ENCODE measurements at places on chromosomes 7 and 10.
A peak's percentile ranks its signal among the peaks of the same experiment; 100 is the strongest.

DNA sequence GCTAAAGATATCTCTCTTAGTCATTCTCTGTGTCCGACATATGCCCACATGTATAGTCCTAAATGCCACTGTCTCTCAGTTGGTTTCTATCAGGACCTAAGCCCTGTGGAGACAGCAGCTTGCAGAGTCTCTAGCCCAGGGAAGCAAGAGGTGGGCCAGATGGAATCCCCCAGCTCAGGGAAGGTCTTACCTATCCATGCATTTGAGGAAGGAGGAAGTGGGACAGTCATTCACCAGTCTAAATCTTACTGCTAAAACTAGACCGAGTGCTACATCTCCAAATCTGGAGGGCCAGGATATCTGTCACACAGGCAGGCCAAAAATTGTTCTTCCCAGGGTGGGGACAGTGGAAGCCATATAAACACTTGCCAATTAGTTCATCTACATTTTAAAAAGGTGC is 26.4 kb upstream of the HERPUD2 start:
- no peak for DNase-seq

DNA sequence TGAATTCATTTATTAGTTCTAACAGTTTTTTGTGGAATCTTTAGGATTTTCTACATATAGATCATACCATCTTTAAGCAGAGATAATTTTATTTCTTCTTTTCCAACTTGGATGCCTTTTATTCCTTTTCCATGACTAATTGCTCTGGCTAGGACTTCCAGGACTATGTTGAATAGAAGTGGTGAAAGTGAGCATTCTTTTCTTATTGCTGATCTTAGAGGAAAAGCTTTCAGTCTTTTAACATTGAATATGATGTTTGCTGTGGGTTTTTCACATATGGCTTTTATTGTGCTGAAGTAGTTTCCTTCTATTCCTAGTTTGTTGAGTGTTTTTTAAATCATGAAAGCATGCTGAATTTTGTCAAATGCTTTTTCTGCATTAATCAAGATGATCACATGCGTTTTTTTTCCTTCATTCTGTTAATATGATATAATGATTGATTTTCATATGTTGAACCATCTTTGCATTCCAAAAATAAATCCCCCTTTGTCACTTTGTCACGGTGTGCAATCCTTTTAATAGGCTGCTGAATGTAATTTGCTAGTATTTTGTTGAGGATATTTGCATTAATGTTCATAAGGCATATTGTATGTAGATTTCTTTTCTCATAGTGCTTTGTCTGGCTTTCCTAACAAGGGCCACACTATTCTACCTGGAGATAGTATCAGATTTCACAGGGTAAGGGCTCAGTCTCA is 92.9 kb downstream of the ZNF467 start:
- DNase-seq, result no peak

- no peak for DNase-seq
Observed at GRCh38 chr7:78879206-78879605, 574.3 kb downstream of the MAGI2 start.

GRCh38 chr7:100472121-100472851 is 6.7 kb downstream of the TSC22D4 start:
- DNase-seq, result no peak

DNA sequence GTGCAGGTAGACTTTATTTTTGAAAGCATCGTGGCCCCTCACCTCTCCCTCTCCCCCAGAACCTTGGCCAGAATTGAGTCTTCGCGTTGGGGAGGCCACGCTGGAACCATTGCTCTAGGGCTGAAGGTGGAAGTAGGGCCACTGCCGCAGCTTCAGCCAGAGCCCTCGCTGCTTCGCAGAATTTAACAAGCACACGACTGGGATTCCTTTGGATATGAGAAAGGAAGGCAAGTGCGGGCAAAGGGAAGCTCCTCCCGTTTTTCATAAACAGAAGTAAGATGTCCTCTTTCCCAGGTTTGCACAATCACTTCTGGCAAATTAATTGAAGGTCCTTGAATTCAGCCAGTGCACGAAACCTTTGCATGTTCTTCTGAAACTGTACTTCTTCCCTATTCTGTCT is 168.1 kb downstream of the CCDC3 start:
- DNase-seq, result no peak

DNA sequence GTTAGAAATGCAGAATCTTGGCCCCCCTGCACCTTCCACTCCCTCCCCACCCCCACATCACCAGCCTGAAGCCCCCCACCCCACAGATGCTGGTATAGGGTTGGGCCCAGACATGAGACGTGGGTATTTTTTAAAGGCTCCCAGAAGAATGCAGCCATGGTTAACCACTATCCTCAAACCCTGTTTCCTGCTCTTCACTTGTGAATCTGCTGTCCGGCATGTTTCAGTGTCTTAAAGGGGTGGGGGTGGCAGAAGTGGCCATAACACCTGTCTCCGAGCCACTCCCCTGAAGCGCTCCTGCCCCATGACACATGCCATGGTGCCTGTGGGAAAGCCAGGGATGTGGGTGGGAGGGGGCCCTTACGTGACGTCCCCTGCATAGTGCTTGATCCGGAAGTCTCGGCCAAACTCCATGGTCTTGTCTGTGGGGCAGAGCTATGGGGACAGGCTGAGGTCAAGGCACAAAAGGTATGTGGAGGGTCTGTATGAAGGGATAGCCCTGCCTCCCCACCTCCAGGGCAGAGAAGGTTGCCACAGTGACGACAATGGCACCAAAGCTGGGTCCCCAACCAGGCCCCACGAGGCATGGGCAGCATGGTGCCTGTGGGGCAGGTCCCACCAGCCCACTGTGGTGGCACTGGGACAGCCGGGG is 9.6 kb downstream of the MYO1G start:
- DNase-seq, result no peak

GRCh38 chr10:123241391-123242141 is 87.4 kb downstream of the BUB3 start:
- DNase-seq, result peak; percentile 6

DNA sequence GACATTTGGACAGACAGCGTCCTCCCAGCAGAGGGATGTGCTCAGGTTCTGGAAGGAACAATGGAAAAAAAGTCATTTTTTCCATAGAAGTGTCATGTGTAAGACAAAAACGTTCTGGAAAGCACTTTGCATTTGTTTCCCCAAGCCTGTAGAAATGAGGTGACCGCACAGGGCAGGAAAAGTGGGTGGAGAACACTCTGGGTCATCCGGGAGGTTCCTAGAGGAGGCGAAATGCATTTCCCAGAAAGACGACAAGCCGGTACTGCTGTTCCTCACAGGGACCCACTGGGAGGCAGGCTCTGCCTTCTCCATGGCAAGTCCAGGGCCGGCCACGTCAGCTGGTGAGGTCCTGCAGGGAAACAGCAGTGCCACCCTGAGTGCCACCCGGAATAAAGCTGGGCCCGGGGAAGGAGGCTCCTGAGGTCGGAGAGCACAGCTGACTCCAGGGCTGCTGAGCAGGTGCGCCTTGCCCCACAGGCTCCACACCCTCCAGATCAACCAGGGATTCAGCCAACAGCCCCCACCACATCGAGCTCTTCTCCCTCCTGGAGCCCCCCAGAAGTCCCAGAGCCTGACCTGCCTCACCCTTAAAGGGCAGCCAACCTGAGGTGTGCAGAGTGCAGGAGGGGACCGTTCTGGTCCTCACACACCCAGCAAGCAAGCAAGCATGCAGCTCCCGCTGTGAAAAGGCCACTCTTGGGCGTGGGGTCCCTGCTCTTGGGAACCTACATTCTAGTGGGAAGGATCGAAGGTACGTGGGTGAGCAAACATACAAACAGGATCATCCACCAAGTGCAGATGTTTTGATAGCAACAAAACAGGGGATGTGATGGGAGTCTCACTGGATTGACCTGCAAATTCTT is 28.8 kb upstream of the INPP5A start:
- no peak for DNase-seq

- no peak for DNase-seq
Observed at GRCh38 chr7:17611611-17612010, 313.2 kb downstream of the AHR start.

DNA sequence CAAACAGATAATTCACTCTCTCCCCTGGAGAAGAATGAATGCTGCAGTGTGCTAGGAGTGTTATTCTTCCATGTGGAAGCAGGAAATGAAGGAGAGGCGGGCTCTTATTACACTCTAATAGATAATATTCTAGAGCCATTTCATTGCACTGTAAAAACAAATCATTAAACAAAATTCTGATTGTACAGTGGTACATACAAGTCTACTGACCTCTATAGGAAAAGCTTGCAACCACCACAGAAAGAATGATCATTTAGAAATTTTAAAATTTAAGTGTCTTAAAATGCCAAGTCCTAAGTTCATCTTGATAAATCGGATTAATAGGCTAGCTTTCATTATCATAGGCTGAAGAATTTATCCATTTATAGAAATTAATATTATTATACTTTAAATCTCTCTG is 960.3 kb upstream of the LRRN3 start:
- DNase-seq, result no peak

GRCh38 chr7:92402920-92403759 is 44.1 kb upstream of the GATAD1 start:
- no peak for DNase-seq

GRCh38 chr7:21704359-21704758 is 161.5 kb downstream of the DNAH11 start:
- no peak for DNase-seq

GRCh38 chr10:86962136-86962980 is 4.0 kb downstream of the SNCG start:
- DNase-seq, result no peak

DNA sequence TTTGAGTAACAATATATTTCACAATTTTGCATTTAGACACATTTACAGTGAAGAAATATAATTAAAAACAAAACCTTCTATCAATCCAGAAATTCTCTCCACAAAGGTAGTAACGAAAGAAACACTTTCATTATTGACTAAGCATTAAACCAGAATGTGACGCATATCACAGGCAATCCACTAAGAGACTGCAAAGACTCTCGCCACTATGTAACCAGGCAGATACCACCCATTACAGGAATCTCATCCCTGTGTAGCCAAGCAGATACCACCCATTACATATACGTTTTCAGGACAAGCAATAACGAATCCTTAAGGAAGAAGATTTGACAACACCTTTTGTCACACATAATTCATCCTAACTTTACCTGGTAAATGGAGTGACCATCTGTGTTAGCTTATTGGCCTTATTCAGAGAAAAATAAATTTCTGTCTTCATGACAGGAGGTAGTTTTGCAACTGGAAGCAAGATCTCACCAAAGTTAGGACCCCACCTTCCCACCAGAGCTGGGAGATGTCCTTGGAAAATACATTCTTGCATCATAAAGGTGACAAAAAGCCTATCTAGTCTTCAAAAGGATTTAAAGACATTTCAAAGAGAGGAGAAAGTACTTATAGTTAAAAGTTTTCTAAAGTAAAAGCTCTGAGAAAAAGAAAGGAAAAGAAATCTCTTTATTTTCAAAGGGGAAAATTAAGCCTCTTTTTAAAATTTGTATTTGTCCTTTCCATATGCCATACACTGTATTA is 30.8 kb downstream of the LRRC17 start:
- no peak for DNase-seq

- DNase-seq, result no peak
Observed at GRCh38 chr7:158266817-158267741, 320.5 kb downstream of the PTPRN2 start.

DNA sequence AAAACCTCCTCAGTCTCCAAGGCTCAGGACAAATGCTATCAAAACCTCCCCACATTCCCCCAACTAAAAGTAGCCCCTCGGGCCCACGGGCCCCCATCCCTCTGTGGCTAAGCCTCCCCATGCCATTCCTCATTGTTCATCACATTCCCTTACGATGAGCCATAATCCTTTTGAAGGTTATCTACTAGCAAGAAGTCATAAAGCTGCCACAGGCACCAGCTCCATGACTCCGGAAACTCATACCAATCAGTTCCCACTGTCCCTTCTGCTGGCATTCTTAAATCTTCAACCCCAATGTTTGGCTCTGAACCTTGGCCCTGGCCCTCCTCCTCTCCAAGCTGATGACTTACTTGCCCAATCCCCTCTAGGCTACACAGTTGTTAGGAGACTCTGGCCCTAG is 19.4 kb upstream of the TM9SF3 start:
- no peak for DNase-seq

DNA sequence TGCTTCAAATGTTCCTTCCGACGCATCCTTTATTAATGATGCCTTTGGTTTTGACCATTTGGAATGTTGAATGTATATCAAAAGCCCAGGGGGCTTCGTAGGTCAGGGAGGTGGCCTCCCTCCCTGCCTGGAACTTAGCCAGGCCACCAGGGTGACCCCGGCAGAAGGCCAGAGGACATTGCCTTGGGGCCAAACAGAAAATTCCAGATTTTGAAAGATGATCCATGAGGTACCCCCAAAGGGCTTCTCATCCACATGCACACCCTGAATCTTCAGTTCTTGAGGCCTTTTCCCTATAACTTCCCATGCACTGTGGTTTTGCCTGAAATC is 171.7 kb downstream of the ADAM12 start:
- no peak for DNase-seq

DNA sequence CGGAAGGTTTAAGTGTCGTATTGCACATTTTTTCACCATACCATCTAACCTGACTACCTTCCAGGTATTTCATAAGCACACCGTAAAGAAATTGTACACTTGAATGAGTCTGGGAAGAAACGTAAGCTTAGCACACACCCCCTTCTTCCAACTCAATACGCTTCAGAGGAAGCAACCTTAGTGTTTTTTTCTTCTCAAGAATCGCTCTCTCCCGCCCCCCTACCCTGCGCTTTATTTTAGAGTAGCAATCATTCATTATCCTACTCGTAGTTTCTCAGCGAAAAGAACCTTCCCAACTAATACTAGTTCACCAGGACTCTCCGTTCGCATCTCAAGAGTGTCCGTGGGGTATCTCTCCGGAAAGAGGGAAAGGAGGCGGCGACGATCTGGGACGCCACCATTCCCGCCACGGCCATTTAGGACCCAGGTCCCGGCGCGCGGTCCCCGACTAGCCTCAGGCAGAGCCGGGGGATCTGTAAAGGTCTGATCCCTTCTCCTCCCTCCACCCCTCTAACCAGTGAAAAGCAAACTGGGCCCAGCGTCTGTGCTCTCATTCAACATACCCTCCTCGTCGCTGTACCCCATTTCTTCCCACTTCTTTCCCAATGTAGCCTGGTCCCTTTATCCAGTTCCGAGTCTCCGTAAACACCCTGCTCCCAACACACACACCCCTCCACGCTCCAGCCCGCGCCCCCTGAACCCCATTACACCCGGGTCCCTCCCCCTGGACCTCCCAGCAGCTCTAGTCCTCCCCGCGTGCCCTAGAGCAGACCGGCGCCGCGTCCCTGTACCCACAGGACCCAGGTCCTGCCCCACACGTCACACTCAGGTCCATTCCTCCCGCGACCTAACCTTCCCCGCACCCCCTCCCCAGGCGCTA is 16.0 kb downstream of the MYOZ1 start:
- peak; percentile 23 for DNase-seq
